Adipocyte (in vitro differentiated cells): ENCODE measurements at places on chromosomes 12 and 14.

DNA sequence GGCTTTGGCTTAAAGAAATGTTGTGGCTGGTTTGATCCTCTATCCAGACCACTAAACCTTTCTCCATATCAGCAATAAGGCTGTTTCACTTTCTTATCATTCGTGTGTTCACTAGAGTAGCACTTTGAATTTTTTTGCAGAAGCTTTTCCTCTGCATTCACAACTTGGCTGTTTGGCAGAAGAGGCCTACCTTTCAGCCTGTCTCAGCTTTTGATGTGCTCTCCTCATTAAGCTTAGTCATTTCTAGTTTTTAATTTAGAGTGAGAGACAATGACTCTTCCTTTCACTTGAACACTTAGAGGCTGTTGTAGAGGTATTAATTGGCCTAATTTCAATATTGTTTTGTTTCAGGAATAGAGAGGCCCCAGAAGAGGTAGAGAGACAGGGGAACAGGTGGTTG lies 13.8 kb downstream of the KCNMB4 start:
- DNase-seq, result no peak

DNA sequence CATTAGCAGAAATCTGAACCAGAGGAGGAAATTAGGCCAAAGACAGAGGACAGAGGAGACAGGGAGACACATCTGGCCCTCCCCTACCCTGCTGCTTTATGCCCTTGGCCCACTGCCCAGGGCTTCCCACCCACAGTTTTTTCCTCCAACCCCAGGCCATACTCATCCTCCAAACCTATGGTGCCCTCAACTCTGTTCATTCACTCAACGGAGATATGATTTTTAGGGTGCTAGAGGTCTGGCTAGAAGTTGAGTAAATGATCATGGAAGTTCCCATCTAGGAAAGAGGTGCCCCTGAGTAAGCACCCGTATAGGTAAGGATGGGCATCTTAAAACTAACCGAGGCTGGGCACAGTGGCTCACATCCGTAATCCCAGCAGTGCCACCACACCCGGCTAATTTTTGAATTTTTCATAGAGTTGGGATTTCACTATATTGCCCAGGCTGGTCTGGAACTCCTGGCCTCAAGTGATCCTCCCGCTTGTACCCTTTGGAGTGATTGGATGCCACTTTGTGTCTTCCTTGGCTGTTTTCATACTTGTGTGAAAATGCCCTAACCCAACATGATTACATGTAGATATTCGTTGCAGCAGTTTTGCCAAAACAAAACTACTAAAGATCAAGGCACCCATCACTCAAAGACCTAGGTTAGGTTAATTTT lies 4.4 kb downstream of the KRT18 start:
- DNase-seq, result no peak

DNA sequence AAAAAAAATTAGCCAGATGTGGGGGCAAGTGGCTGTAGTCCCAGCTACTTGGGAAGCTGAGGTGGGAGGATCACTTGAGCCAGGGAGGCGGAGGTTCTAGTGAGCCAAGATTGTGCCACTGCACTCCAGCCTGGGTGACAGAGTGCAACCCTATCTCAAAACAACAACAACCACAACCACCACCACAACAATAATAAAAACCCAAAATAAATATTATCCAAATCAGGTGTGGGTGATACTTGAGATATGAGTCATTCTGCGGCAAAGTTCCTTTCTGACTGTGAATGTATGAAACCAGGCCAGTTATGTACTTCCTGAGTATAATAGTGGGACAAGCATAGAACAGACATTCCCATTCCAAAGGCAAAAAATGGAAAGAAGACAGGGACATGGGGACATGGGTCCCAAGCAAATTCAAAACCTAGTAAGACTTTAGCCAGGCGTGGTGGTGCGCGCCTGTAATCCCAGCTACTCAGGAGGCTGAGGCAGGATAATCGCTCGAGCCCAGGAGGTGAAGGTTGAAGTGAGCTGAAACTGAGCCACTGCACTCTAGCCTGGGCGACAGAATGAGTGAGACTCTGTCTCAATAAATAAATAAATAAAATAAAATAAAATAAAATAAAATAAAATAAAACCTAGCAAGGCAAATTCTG lies 9.7 kb upstream of the ERC1 start:
- no peak for DNase-seq

GRCh38 chr12:3533703-3534386 lies 42.8 kb downstream of the PRMT8 start:
- DNase-seq, result peak; percentile 7

GRCh38 chr14:51401756-51402155 lies 161.7 kb downstream of the TMX1 start:
- DNase-seq, result no peak

DNA sequence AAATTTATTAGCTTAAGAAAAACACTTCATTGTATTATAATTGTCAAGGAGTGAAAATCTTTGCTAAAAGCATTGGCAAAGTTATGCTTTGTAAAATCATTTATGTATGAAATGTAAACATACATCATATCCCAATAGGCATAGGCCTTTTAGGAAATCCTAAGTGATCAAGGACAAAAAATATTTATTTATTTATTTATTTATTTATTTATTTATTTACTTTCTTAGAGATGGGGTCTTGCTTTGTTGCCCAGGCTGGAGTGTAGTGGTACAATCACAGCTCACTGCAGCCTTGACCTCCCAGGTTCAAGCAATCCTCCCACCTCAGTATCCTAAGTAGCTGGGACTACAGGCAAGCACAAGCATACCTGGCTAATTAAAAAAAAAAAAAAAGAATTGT lies 32.0 kb upstream of the DLGAP5 start:
- DNase-seq, result no peak

GRCh38 chr14:33945210-33946088 lies 5.4 kb downstream of the EGLN3 start:
- no peak for DNase-seq
